ENCODE measurements at places on chromosomes 11 and 22. TPM values are rescaled to one million over a fixed set of nuclear protein-coding genes. Genes with fewer than 3 reads are reported as not detected.

The CLMP gene
- 51.6 TPM for total RNA-seq

The MS4A6E gene
- not detected for total RNA-seq

The CFAP300 gene
- 1.2 TPM for total RNA-seq

The CNTN5 gene
- 0.58 TPM for total RNA-seq

The OR51Q1 gene
- not detected for total RNA-seq

DNA sequence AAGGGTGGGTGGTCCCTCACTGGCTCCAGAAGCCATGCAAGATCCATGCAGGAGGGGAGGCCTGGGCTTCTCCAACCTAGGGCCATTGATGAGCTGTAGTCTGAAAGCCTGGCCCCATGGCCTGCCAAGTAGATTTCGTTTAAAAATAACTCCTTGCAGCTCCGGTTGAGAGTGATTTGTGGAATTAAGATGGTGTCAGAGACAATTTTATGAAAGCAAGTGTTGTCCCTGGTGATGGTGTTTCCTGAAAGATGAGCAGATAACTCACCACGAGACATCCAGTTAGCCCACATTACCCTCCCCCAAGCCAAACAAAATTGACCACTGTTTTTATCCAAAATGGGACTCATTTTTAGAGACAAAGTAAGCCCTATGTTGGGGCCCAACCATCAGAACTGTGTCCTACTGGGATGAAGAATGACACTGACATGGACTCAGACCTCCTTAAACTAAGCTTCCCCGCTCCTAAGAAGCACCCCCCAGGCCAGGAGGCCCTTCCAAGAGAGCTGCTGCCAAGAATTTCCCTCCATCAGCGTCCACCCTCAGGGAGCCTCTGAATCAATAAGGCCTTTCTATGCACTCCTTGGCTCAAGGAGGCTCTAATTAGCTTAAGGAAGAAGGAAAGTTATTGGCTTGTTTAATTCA lies 174.2 kb upstream of the NCAM1 start:
- H3K4me1 ChIP-seq, result peaks cover 4% of the 10 kb centered on the region
- no peaks in the 10 kb centered on the region for H3K27me3 ChIP-seq
- peak overlapping the region; percentile 64 for H3K27ac ChIP-seq
- no peak overlapping the region for H3K4me3 ChIP-seq
- no peaks in the 10 kb centered on the region for H3K36me3 ChIP-seq
- DNase-seq, result no peak

- no peak overlapping the region for H3K4me3 ChIP-seq
- H3K27me3 ChIP-seq, result no peaks in the 10 kb centered on the region
- no peaks in the 10 kb centered on the region for H3K4me1 ChIP-seq
- H3K36me3 ChIP-seq, result no peaks in the 10 kb centered on the region
- H3K27ac ChIP-seq, result no peak overlapping the region
- DNase-seq, result no peak
Measured at GRCh38 chr11:66902486-66903177, 45.8 kb downstream of the LRFN4 start.

DNA sequence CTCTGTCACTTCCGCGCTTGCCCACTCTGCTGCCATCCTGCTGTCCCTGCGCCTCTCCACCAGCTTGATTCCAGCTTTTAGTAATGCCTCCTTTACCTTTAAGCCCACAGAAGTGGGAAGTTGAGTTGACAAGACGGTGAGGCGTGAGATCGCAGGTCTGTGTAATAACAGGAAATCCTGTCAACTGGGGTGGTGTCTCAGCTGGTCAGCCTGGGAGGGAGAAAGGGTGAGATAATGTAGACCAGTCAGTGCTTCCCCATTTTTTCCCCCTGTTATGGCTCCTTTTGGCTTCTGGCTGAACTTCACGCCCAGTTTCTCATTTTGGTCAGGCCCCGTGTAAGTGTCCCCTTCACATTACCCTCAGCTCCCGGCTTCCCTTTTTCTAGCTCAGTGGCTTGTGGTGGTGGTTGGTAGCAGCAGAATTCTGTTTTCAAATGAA lies 98.9 kb downstream of the TRAF6 start:
- no peaks in the 10 kb centered on the region for H3K4me1 ChIP-seq
- DNase-seq, result no peak
- H3K27me3 ChIP-seq, result no peaks in the 10 kb centered on the region

DNA sequence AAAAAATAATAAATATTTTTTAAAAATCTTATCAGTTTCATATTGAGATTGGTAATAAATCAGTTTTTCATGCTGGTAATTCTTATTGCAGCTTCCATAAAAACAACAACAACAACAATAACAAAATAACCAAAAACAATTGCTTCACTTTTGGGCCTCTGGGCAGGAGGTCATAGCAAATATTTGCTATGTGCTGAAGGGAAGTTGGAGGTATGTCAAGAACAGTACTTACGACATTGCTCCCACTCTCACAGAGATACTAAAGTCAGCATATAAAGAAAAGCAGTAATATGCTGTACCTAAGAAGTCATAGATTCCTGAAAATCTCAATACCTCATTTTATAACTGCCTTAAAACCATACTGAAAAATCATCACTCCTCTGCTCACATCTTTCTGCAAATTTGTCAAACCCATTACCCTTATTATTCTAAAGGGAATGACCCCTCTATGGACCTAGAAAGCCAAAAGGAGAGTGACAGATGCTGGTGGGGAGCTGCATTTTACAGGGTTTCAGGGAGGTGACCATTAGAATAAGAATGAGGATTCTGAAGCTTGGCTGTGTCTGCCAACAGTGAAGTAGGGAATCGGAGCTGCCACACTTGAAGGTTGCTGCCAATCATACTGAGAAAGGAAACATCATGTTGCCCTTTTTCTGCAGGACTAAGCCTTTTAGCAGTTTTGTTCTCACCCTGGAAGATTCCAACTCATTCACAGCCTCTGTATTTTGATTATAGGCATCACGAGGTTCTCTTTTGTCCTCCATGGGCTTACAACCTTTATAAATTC lies 742.9 kb downstream of the LRRC4C start:
- no peak overlapping the region for H3K27ac ChIP-seq
- no peaks in the 10 kb centered on the region for H3K27me3 ChIP-seq
- DNase-seq, result no peak
- no peak overlapping the region for H3K4me3 ChIP-seq

- no peaks in the 10 kb centered on the region for H3K27me3 ChIP-seq
- no peak overlapping the region for H3K27ac ChIP-seq
- no peak for DNase-seq
- H3K4me3 ChIP-seq, result no peak overlapping the region
- H3K36me3 ChIP-seq, result no peaks in the 10 kb centered on the region
Measured at GRCh38 chr22:44172370-44173108, 8.2 kb upstream of the PARVG start.

- H3K4me3 ChIP-seq, result peak within 1 kb of the TSS; percentile 32
- H3K4me1 ChIP-seq, result no peaks in the 10 kb centered on the region
- no peaks in the 10 kb centered on the region for H3K36me3 ChIP-seq
- peak within 1 kb of the TSS; percentile 68 for H3K27ac ChIP-seq
- peak; percentile 37 for DNase-seq
Measured at GRCh38 chr11:7485186-7486097, at the start of gene OLFML1. TSS of gene OLFML1 (plus strand) at chr11:7485506. CDS start at chr11:7485876, 370 bp downstream.

- DNase-seq, result no peak
- H3K27me3 ChIP-seq, result no peaks in the 10 kb centered on the region
- H3K27ac ChIP-seq, result peak overlapping the region; percentile 97
Measured at GRCh38 chr11:810040-810567, 337 bp downstream of the RPLP2 start.

DNA sequence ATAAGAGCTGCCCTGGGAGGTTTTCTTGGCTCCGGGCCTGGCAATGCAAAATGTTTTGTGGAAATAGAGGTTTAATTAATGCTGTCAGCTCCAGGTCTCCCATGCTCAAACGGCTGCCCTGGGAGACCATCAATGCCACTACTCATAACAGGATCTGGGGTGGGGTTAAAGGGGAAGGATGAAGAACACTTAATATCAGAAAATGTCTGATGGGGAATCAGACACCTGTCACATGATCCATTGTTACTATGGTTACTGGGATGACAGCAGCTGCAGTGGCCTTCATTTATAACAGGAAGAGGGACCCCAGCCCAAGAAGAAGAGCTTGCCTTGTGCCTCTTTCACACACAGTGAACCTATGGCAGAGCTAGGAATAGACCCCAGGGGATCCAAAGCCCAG lies 2.2 kb upstream of the SYT13 start:
- no peaks in the 10 kb centered on the region for H3K36me3 ChIP-seq
- no peak overlapping the region for H3K27ac ChIP-seq
- H3K27me3 ChIP-seq, result peaks cover 16% of the 10 kb centered on the region
- no peaks in the 10 kb centered on the region for H3K4me1 ChIP-seq

GRCh38 chr22:39610766-39611165 lies 40.2 kb downstream of the CACNA1I start:
- DNase-seq, result no peak
- no peaks in the 10 kb centered on the region for H3K36me3 ChIP-seq
- H3K27me3 ChIP-seq, result no peaks in the 10 kb centered on the region
- H3K4me1 ChIP-seq, result no peaks in the 10 kb centered on the region
- H3K4me3 ChIP-seq, result no peak overlapping the region

GRCh38 chr22:20128902-20129746 lies 2.5 kb upstream of the ZDHHC8 start:
- H3K27ac ChIP-seq, result no peak overlapping the region
- H3K4me1 ChIP-seq, result peaks cover 15% of the 10 kb centered on the region
- no peak for DNase-seq
- no peaks in the 10 kb centered on the region for H3K36me3 ChIP-seq

All from uterus (tissue), 4 donors.